Naive thymus-derived CD8-positive, alpha-beta T cell (primary cell): ENCODE measurements at places on chromosomes 7 and 10. TPM values are rescaled to one million over a fixed set of nuclear protein-coding genes. Genes with fewer than 3 reads are reported as not detected.

GRCh38 chr7:30232391-30232790, 52.0 kb upstream of the ZNRF2 start:
- DNase-seq, result no peak
- H3K27ac ChIP-seq, result no peak overlapping the region
- H3K27me3 ChIP-seq, result no peaks in the 10 kb centered on the region
- no peak overlapping the region for H3K4me3 ChIP-seq

DNA sequence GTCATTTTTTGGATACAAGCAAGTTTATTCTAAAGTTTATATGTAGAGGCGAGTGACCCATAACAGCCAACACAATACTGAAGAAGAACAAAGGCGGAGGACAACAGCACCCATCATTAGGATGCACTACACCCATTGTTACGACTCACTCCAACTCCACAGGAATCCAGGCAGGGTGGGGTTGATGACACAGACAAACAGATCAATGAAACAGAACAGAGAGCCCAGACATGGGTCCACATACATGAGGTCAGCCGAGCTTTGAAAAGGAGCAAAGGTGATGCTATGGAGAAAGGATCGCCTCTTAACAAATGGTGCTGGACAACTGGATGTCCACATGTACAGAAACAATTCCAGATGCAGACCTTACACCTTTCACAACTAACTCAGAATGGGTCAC, 426.4 kb downstream of the PTPRN2 start:
- peaks cover 18% of the 10 kb centered on the region for H3K27me3 ChIP-seq
- no peaks in the 10 kb centered on the region for H3K36me3 ChIP-seq
- DNase-seq, result no peak
- H3K4me1 ChIP-seq, result no peaks in the 10 kb centered on the region
- H3K4me3 ChIP-seq, result no peak overlapping the region

GRCh38 chr7:91240376-91240941, 23.8 kb upstream of the FZD1 start:
- no peak overlapping the region for H3K27ac ChIP-seq
- H3K36me3 ChIP-seq, result no peaks in the 10 kb centered on the region
- H3K4me3 ChIP-seq, result no peak overlapping the region
- no peaks in the 10 kb centered on the region for H3K4me1 ChIP-seq
- no peaks in the 10 kb centered on the region for H3K27me3 ChIP-seq

Gene ANKRD16
- total RNA-seq, result 8.4 TPM

DNA sequence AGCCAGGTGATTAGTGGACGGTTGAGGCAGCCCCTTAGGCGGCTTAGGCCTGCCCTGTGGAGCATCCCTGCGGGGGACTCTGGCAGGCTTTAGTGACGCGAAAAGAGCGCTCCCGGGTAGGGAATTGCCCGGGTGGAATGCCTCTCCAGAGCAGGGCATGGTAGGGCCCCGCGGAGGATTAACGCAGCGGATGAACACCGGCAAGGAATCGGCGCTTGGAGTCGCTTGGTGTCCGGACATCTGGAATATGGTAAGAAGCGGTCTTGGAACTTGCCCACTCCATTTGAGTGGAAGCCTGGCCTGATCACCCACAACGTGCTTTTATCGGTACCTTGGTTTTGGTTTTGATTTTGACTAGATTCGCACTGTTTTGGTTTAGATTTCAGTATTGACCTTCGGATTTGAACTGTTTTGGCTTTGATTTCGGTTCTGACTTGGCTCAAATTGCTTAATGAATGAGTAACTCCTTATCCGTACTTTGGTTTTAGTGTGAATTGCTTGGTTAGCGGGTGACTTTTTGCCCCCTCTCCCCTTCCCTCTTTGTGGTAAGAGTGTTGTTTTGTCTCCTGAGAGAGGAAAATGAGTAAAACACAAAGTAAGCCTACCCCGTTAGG, 24.2 kb upstream of the CHST3 start:
- no peak overlapping the region for H3K4me3 ChIP-seq
- H3K4me1 ChIP-seq, result peaks cover 11% of the 10 kb centered on the region
- H3K36me3 ChIP-seq, result peaks cover 4% of the 10 kb centered on the region
- H3K27ac ChIP-seq, result no peak overlapping the region

Gene NUTM2A
- total RNA-seq, result 0.88 TPM

DNA sequence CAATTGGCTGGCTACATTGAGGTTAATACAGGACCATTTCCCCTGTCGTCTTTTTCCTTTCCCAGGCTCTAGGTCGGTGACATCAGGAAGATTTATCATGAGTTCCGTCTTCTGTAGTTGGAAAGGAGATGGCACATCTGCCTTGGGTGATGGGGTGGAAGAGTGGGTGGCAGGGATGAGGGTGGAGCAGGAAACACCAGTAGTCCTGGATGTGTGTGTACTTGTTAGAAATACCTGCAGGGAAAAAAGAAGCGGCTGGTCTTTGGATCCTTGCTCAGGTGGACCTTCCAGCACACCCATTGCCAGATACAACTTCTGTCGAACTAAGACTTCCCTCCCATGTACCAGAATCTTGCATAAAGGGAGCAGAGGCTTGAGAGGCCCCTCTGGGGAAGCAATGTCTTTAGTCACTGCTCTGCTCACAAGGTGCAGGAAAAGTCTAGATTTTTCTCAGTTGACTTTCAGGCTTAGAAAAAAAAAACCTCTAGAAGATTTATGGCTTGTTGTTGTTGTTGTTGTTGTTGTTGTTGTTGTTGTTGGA, 516.8 kb upstream of the GALNT17 start:
- no peaks in the 10 kb centered on the region for H3K27me3 ChIP-seq
- H3K4me1 ChIP-seq, result no peaks in the 10 kb centered on the region
- H3K36me3 ChIP-seq, result no peaks in the 10 kb centered on the region
- DNase-seq, result no peak

Gene C10orf105
- total RNA-seq, result 0.21 TPM

Gene ENTPD1
- total RNA-seq, result 1.6 TPM

Gene MYL10
- total RNA-seq, result not detected

Gene GPR146
- 7.0 TPM for total RNA-seq

GRCh38 chr7:28174901-28175661, 5.5 kb downstream of the JAZF1 start:
- no peaks in the 10 kb centered on the region for H3K36me3 ChIP-seq
- no peak overlapping the region for H3K27ac ChIP-seq
- H3K27me3 ChIP-seq, result no peaks in the 10 kb centered on the region
- H3K4me1 ChIP-seq, result peaks cover 6% of the 10 kb centered on the region
- no peak overlapping the region for H3K4me3 ChIP-seq

DNA sequence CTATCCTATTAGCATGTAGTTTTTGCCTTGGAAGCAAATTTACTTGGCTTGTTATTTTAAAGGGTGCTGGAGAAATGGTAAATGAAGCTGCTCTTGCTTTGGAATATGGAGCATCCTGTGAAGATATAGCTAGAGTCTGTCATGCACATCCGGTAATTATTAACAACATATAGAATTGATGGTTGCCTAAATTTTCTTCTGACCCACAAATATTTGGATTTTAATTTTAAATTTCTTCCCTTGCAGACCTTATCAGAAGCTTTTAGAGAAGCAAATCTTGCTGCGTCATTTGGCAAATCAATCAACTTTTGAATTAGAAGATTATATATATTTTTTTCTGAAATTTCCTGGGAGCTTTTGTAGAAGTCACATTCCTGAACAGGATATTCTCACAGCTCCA, 28.0 kb downstream of the DLD start:
- H3K27me3 ChIP-seq, result no peaks in the 10 kb centered on the region
- H3K36me3 ChIP-seq, result peaks cover 66% of the 10 kb centered on the region
- H3K27ac ChIP-seq, result no peak overlapping the region
- H3K4me3 ChIP-seq, result no peak overlapping the region
- DNase-seq, result no peak

- H3K36me3 ChIP-seq, result no peaks in the 10 kb centered on the region
- H3K27ac ChIP-seq, result no peak overlapping the region
- no peaks in the 10 kb centered on the region for H3K27me3 ChIP-seq
- DNase-seq, result no peak
- no peaks in the 10 kb centered on the region for H3K4me1 ChIP-seq
Measured at GRCh38 chr10:106284802-106285587, 879.5 kb downstream of the SORCS1 start.

DNA sequence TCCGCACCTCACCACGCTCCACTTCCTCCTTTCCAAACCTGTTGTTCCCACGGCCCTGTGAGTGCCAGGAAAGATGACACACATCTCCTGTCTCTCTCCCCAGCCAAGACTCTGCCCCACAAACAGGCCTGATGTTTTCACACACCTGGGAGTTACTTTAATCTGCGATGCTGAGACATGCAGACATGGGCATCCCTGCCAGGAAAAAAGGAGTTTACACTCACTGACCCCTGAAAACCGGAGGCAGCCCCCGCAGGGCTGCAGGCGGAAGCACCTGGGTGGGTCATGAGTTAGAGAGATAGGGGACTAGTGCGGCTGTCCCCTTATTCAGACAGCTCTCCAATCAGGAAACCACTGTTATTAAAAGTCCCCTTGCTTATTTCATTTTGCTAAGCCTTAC, 106.4 kb upstream of the CARD11 start:
- H3K4me3 ChIP-seq, result no peak overlapping the region
- H3K27me3 ChIP-seq, result no peaks in the 10 kb centered on the region
- H3K36me3 ChIP-seq, result no peaks in the 10 kb centered on the region
- H3K27ac ChIP-seq, result no peak overlapping the region
- DNase-seq, result no peak

DNA sequence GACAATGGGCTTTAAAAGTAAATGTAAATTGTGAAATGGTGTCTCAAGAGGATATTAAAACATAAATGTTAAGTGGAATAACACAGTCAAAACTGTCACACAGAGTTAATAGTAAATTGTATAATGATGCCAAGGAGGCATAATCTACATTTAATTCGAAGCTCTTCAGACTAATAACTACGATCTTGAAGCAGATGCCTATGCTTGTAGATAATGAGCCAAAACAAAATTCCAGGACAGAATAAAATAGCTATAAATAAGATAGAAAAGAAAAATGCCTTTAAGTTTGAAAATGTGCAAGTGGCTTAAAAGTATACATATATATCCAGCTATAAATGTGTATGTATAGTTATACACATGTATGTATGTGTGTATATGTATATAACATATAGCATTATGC, 17.5 kb downstream of the TWIST1 start:
- H3K27me3 ChIP-seq, result peaks cover 16% of the 10 kb centered on the region
- no peak overlapping the region for H3K4me3 ChIP-seq
- H3K36me3 ChIP-seq, result no peaks in the 10 kb centered on the region

DNA sequence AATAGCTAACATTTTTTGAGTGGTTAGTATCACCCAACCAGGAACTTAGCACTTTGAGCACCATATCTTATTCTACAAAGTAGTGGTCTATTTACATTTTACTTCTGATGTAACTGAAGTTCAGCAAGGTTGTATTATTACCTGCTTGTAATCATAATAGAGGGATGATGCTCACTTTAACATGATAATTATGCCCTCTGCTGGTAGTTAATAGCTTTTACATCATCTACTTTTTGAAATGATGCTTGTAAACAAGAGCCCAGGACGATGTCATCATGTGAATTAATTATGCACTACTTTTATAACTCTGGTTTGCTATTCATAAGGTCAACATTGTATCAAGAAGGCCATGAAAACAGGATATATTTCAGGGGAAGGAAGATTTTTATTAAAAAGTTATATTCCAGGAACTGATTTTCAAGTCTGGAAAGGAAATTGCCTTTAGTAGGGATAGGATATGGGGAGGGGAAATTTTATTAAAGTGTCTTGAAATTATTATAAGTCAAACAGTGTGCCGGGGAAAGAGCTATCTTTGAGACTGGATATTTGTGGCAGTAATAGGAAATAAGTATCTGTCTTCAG, 80.3 kb upstream of the SCIN start:
- H3K27ac ChIP-seq, result no peak overlapping the region
- no peak for DNase-seq
- no peaks in the 10 kb centered on the region for H3K36me3 ChIP-seq
- peaks cover 14% of the 10 kb centered on the region for H3K27me3 ChIP-seq
- no peak overlapping the region for H3K4me3 ChIP-seq
- H3K4me1 ChIP-seq, result no peaks in the 10 kb centered on the region

- peak; percentile 1 for DNase-seq
- H3K27ac ChIP-seq, result no peak overlapping the region
- H3K27me3 ChIP-seq, result no peaks in the 10 kb centered on the region
- peaks cover 3% of the 10 kb centered on the region for H3K36me3 ChIP-seq
Measured at GRCh38 chr7:17463511-17464085, 165.1 kb downstream of the AHR start.

Gene CUX1
- 61.4 TPM for total RNA-seq

DNA sequence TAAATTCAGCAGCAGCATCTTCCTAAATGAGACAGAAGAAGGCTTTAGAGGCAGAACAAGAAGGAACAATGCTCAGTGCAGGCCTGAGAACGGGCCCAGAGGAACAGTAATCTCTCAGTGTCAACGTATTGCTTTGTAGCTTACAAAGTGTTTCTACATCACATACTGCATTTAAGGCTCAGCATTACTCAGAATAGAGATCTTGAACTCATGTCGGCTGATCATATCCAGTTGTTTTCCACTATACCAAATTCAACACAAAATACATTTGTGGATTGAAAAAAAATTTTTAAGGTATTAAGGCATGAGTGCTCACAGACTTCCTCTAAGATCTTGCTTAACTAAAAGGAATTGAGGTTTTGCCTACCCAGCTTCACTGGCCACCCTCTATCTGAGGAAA, 325.1 kb downstream of the HPSE2 start:
- no peak overlapping the region for H3K4me3 ChIP-seq
- H3K4me1 ChIP-seq, result no peaks in the 10 kb centered on the region
- H3K27ac ChIP-seq, result no peak overlapping the region
- H3K27me3 ChIP-seq, result peaks cover 4% of the 10 kb centered on the region
- DNase-seq, result no peak

Gene ASZ1
- total RNA-seq, result not detected

DNA sequence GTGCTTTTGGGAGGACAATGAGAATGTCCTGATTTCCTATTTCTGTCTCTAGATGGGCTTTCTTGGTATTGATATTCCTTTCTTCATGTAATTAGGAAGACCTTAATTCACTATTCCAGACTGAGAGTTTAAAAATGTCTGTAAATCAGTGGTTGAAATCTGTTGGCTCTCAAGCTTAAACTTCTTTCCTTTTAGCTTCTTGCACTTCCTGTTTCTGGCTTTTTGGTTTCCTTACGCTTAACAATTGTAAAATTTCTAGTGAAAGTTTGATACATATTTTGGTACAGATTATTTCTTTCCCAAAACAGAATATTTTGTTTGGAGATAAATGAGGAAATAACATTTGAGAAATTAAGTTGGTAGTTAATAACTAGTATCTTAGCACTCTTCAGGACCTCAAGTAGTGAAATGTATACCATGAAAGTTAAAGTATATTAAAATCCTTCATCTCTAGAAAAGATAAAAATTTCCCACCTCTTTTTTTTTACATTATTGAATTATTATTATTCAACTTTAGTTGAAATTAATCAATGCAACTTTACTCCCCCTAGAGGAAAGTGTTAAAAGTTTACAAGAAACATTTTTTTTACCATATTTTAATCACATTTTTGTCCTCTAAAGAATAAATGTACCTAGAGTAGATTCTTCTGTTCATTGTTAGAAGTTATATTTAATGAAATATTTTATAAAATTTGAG, 137.2 kb downstream of the PHTF2 start:
- H3K27ac ChIP-seq, result peak overlapping the region; percentile 38
- peaks cover 5% of the 10 kb centered on the region for H3K4me1 ChIP-seq
- no peak for DNase-seq
- no peak overlapping the region for H3K4me3 ChIP-seq

Gene TMEM120A
- total RNA-seq, result 21.5 TPM

Gene POLR2J2
- total RNA-seq, result 39.5 TPM
